ENCODE measurements at places on chromosomes 12 and 14.

GRCh38 chr12:108634341-108634751, 652 bp upstream of the SELPLG start:
- DNase-seq, result no peak

- no peak for DNase-seq
Measured at GRCh38 chr12:94429633-94430032, 30.0 kb downstream of the CEP83 start.

DNA sequence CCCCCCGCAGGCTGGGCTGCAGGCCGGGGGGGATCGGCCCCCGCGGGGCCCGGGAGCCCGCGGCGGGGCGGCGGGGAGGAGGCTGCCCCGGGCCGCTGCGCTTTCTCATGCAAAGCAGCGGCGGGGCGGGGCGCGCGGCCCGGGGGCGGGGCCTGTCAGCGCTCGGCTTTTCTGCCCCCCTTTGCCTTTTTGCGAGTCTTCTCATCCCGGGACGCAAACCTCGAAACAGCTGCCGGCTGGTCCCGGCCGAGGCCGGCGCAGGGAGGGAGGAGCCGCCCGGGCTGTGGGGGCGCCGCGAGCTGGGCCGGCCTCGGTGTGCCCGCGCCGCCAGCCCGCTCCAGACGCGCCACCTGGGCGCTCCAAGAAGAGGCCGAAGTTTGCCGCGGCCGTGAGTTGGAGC, at the start of gene FZD10:
FZD10 (plus strand) TSS at position 198 of the 400 bp plus-strand sequence. CDS start 479 bp downstream, outside the sequence.
- DNase-seq, result no peak

DNA sequence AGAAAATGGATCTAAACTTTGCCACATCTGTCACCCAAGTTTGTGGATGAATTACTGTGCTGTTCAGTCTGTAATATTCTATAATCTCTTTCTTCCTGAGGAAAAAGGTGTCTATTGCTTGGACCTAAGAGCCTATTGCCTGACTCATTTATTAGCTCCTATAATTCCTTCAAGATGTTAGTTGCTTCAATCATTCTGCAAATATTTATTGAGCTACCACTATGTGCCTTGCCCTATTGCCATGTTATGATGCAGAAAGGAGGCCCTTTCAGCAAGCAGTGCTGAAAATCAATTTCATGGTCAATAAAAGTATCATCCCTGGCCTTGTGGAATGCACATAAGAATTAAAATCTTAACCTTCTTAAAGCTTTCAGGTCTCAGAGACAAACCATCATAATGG, 113.6 kb downstream of the CCER1 start:
- no peak for DNase-seq

- no peak for DNase-seq
Measured at GRCh38 chr14:23085458-23085857, 9.5 kb downstream of the ACIN1 start.

DNA sequence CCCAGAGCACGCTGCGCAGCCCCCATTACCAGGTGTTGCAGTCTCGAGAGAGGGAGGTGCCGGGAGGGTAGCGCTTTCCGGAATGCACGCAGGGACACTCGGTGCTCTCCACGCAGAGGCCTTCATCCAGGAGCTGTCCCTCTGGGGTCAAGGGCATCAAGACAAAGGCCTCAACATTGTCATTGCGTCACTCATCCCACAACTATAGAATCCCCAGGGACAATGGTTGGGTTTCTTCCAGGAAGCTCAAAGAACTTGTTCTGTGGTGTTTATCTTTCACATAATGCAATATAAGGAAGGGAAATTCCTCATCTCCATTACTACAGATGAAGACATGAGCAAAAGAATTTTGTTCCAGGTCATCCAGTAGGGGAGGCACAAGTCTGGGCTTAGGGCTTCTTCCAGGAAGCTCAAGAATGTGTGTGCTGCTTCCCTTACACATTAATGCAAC, 52.1 kb downstream of the VWF start:
- no peak for DNase-seq

DNA sequence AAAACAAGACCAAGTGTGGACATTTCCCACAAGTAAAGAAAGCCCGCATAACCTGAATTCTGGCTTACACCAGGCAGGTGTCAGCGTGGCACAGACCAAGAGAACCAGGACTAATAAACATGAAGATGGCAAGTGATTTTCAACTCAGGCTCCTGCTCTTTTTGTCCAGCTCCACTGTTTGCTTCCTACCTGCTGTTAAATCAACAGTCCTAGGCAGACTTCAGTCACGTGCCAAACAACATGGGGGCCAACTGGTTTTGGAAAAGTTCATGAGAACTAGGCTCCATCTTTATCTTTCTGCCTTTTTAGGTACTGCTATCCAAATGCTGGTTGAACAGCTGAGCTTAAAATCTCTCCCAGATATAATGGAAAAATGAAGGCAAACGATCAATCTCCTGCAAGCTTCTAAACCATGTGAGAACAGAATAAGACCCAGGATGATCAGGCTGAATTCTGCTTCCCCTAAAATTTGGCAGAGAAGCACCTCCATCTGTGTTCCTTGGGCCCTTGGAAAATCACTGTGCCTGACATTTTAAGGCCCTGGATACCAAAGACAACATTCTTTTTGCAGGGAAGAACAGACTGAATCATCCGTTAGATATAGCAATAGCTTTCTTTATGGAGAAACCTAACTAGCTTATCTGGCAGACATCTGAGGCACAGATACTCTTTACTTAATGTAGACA, 215.6 kb upstream of the USP15 start:
- DNase-seq, result no peak

DNA sequence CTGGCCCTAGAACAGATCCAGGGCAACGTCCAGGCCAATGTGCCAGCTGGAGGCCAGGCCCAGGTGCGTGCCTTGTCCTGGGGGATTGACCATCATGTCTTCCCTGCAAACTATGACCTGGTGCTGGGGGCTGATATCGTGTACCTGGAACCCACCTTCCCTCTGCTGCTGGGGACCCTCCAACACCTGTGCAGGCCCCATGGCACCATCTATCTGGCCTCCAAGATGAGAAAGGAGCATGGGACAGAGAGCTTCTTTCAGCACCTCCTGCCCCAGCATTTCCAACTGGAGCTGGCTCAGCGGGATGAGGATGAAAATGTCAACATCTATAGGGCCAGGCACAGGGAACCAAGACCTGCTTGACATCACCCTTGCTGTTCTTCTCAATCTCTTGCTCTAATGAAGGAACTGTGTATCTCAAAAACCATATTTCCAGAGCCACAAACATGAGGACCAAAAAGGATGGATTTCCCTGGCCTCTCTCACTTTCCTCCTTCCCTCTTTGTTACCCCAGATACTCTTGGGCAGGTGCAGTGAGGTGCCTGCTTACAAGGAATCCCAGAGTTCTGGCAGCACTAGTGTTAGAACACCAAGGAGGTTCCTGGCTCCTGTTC, 2.2 kb upstream of the TSFM start:
- DNase-seq, result no peak

DNA sequence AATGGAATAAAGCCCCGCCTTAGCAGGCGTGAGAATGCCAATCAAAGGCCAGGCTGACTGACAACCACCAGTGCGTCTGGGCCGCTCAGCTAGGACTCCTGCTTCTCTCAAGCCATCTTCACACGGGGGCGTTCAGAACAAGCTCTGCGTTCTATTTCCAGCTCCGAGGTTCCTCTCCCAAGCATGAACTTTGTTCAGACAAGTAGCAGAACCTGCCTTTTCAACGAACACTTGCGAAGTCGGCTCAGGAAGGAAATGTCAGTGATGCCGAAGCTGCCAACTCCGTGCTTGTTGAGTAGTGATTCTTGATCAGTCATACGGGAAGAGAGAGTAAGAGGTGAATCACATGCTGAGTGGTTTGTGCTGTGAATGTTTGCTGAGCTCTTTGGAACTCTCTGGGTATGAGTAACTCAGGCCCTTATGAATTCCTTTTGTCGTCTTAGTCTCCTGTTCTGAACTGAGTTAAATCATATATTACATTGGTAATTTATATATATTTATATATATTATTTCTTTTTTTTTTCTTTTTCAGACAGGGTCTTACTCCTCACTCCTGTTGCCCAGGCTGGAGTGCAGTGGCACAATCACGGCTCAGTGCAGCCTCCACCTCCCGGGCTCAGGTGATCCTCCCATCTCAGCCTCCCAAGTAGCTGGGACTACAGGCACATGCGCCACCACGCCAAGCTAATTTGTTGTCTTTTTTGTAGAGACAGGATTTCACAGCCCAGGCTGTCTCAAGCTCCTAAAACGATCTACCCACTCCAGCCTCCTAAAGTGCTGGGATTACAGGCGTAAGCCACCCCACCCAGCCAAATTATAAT, 29.4 kb upstream of the BCL7A start:
- peak; percentile 36 for DNase-seq

DNA sequence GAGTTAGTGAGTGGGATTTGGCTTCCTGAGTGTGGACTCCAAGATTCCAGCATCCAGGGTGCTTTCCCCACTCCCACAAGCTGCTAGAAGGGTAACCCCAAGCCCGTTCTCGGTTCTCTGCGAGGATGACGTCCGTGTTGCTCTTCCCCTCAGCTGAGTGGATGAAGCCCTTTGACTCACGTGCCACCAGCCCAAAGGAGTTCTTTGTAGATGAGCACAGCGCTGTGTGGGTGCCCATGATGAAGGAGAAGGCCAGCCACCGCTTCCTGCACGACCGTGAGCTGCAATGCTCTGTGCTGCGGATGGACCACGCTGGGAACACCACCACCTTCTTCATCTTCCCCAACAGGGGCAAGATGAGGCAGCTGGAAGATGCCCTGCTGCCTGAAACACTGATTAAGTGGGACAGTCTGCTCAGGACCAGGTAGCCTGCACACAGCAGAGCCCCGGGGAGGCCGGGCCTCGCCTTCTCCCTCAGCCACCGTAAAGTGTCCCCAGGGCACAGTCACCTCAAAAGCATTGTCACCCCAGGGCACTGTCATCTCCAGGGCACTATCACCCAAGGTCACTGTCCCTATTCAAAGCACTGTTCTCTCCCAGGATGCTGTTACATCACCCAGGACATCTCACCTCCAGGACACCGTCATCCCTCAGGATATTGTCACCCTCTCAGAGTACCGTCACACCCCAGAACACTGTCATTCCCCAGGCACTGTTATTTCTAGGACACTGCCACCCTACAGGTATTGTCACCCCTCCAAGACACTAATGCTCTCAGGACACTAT, 31.3 kb downstream of the SERPINA3 start:
- no peak for DNase-seq

DNA sequence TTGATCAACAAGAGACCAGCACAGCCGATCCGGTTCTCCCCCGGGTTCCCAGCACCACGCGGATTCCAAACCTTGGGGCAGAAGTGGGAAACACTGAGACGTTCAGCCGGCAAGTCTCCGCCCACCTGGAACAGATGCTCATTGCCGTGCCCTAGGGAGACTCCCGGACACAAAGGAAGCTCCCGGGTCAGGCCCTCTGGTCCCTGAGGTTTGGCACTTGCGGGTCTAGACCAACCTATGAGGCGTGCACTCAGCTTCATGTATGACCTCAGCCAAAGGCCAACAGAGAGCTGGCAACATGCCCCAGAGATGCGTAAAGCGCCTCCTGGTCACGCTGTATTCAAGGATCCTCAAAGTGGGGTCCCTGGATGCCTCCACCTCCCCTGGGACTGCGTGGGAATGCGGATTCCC, 2.5 kb downstream of the RIMBP2 start:
- no peak for DNase-seq

GRCh38 chr12:124994437-124994975, 1.1 kb downstream of the BRI3BP start:
- DNase-seq, result peak; percentile 37

GRCh38 chr12:121731473-121731872, 18.9 kb downstream of the TMEM120B start:
- DNase-seq, result no peak

GRCh38 chr12:94832780-94833681, 170.5 kb downstream of the NDUFA12 start:
- no peak for DNase-seq

- no peak for DNase-seq
Measured at GRCh38 chr14:101364503-101365328, 196.6 kb upstream of the DIO3 start.

GRCh38 chr14:29459531-29459930, 468.1 kb downstream of the PRKD1 start:
- no peak for DNase-seq

GRCh38 chr12:81300454-81300853, 222.6 kb downstream of the ACSS3 start:
- no peak for DNase-seq

- no peak for DNase-seq
Measured at GRCh38 chr12:57813971-57814772, 4.4 kb downstream of the AVIL start.

GRCh38 chr14:31939934-31940333, 137.2 kb upstream of the ARHGAP5 start:
- DNase-seq, result no peak

GRCh38 chr12:14826491-14826890, 12.5 kb upstream of the SMCO3 start:
- DNase-seq, result no peak

DNA sequence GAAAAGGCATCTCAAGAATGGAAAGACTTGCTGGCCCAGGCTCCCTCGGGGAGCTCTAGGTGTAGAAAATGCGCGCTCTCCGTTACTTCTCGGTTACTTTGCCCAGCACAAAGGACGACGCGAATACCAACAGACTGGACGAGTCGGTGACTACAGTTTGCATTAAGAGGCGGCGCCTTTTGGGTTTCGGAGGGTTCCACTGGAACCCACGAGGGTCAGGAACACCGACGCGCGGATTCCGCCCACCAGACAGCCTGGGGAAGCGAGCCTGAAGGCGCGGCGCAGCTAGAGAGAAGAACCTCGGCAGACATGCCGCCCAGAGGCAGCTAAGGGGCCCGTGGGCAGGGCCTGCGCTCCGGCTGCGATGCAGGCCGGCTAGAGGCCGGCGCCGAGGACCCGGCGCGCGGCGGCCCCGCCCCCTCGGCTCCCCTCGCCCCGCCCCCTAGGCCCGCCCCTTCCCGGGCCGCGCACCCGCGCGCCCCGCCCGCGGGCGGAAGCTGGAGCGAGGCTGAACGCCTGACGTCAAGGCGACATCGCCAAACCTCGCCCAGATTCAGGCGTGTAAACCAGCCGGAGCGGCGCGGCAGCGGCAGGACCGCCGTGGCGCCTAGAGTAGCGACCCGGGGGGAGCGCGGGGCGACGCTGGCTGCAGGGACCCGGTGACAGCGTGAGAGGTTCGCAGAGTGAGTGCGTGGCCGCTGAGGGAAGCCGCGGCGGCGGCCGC, at the start of gene RAP1B:
RAP1B (plus strand) TSS at position 530 of the 724 bp plus-strand sequence. CDS start 37,826 bp downstream, outside the sequence.
- peak; percentile 62 for DNase-seq

DNA sequence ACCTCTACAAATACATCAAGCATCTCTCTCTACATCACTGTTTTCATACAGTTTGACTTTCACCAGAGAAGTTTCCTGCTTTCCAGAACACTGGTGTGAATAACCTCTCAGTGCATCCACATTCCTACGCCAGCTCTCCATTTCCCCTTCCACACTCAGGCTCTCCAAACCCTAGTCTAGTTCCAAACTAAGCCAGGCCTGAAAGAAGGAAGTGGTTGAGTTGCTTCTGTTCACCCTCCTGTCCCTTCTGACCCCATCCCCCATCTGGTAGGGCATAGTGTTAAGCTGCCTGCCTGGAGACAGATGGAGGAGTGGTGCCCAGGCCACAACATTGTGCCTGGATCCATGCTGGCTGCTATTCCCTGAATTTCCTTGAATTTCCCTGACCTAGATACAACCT, 132.4 kb downstream of the GPR65 start:
- no peak for DNase-seq
